ENCODE measurements at places on chromosomes 7 and 10. TPM values are rescaled to one million over a fixed set of nuclear protein-coding genes. Genes with fewer than 3 reads are reported as not detected.

The SLC29A4 gene
- total RNA-seq: 23.8 TPM

The MEPCE gene
- total RNA-seq: 49.7 TPM

The NUP205 gene
- total RNA-seq: 27.3 TPM

The ZSCAN21 gene
- total RNA-seq: 1.0 TPM

The ZNF777 gene
- total RNA-seq: 19.6 TPM

The ZMIZ1 gene
- total RNA-seq: 24.1 TPM

The CDNF gene
- total RNA-seq: not detected

The PRSS37 gene
- not detected for total RNA-seq
